ENCODE measurements at places on chromosomes 6 and 20. TPM values are rescaled to one million over a fixed set of nuclear protein-coding genes. Genes with fewer than 3 reads are reported as not detected.
A peak's percentile ranks its signal among the peaks of the same experiment; 100 is the strongest.

The VARS1 gene
- 58.7 TPM for polyA plus RNA-seq

The APCDD1L gene
- polyA plus RNA-seq: 18.7 TPM

The MYCT1 gene
- polyA plus RNA-seq: 18.0 TPM

The FERMT1 gene
- polyA plus RNA-seq: 5.6 TPM

DNA sequence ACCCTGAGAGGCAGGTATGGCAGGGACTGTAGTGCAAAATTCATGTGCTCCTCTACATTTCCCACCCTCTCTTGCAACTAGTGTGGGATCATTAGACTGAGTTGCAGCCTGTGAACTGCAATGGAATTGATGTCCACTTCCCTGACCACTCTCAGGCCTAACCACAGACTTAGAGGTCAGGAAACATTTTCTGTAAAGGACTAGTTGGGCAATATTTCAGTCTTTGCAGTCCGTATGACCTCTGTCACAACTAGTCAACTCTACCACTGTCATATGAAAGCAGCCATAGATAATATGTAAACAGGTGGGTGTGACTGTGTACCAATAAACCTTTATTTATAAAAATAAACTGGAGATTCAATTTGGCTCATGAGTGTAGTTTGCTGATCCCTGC is 134.4 kb upstream of the TOP1 start:
- no peak for DNase-seq

DNA sequence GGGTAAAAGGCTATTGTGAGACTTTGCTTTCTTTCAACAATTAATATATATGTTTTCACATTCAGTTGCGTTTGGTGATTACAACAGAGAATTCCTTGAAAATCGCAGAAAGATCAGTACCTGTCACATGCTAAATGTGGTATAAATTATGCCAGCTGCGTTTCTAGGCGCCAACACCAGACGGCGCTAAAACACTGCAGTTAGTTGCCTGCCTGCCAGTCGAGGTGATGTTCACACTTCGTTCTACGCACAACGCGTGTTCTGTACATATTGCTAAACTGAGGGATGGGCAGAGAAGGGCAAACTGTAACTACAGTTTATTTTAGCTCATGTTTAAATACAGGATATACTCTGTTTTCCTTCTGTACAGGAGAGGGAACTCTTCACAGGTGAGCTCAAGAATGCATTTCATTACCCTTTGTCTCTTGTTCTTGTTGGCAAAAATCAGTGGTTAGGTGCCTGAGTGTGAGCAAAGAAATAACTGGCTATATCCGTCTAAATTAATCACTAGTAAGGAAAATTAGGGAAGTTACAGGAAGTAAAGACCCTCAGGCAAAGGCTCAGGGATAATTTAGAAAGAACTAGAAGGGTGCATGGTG is 100.1 kb upstream of the RGS17 start:
- peak; percentile 14 for DNase-seq

DNA sequence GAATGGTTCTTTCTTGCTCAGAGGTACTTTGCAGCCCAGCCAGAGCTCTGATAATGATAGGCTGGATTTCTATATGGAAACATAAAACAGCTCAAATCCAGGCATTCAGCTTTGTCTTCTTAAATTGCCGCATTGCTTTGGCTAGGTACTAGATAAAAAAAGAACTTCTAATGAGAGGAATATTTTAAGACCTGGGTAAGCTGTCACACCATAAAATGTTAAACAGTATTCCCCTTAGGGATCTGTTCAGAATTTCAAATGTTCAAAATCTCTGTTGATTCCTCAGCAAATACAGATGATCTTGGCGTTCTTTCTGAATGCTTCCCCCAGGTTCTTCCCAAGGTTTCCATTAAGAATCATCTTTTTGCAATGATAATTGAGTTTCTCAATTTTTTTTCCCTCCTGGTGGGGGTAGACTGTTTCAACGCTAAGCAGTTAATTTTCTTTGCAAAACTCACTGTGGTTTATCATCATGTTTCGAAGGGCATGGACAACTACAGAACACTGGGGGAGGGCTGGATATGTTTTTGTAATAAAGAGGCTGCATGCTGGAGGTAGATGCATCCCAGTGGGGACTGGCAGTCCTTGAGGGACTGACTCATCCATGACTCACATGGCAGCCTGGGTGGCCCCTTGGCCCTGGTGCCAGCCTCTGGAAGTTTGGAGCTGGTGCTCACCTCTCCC is 31.0 kb downstream of the TIAM2 start:
- DNase-seq: no peak

GRCh38 chr6:126461045-126461444 is 121.1 kb downstream of the CENPW start:
- DNase-seq: no peak

DNA sequence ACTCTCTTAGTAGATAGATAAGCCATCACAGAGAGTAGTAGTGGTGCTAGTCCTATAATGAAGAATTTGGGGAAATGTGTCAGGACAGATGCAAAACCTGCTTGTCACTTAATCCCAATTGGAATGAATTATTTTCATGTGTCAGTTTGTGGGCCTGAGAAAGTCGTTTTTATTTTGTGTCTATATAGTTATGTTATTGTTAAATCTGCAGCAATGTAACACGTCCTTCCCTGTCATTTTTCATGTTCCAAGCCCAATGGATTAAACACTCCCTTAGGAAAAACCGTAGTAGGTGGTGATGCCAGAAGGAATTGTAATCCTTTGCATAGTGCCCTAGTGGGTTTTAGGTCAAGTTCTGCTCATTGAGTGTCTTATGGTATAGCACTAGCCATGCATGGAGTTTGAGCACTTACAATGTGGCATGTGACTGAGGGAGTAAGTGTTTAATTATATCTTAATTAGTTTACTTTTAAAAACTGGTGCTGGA is 105.9 kb upstream of the PRSS16 start:
- no peak for DNase-seq

- peak; percentile 92 for DNase-seq
Measured at GRCh38 chr6:134178161-134179044, 126.0 kb upstream of the SLC2A12 start.

DNA sequence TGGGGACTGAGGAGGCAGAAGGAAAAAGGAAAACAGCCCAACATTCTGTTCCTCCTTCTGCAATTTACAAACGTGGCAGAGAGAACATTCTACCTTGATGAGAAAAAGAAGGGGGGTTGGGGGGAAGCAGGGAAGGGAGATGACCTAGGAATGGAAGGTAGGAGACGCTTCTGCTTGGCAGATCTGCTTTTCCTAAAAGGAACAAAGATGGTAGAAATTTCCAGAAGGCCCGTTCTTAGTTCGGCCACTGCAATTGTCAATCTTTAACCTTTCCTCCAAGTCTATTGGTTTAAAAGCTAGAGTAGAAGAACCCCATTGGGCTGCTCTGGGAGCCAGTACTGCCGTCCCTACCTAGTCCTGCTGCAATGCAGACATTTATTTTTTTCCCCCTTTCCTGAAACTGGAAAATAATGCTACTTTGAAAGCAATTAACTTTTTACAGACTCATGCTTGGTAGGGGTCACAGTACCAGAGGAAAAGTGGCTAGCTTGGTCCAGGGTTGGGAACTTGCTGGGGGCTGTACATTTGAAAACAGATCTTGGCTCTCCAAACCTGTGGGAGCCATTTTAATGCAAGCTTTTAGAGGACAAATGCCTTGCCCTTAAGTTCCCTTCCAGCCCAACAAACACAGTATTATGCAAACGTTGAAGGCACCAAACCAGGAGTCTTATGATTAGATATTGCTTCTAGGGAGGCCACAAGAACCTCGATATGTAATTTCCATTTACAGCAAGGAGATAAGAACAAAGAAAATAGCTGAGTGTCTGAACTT is 2.6 kb downstream of the ZMYND8 start:
- no peak for DNase-seq

GRCh38 chr20:15927893-15928650 is 645.2 kb downstream of the KIF16B start:
- no peak for DNase-seq

DNA sequence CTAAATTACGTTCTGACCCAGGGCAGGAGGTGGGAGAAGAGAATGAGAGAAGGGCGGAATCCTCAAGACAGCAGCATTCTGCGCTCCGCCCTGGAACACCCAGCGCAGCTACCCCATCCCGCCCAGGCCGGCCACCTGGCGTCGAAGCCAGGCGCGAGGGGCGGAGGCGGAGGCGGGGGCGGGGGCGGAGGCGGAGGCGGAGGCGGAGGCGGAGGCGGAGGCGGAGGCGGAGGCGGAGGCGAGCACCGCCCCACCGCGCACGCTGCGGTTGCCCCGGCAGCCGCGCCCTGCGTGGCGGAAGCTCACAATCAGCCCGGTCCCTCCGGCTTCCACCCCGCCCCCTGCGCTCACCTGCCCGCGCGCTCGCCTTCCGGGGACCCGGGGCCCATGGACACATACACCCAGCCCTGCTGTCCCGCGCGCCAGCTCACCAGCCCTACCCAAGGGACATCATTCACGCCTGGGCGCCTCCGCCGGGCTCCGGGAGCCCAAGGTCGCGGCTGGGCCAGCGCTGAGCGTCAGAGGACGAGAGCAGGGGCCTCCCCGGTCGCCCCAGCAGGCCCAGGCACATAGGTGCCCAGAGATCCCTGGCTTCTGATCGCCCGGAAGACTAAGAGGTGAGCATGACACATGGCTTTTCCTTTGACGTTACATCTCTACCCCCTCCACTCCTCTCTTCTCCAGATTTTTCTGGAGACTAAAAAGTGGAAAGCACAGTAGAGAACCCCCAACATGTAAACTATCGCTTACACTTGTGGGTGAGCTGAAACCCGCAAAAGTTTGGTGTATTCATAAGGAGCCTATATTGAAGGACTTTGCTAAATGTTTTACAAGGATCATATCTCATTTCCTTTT is at the start of gene ANKEF1:
Gene ANKEF1, plus strand, starts transcription at position 271 of the 855 bp plus-strand sequence. CDS start 3,315 bp downstream, outside the sequence.
- DNase-seq: peak; percentile 55

DNA sequence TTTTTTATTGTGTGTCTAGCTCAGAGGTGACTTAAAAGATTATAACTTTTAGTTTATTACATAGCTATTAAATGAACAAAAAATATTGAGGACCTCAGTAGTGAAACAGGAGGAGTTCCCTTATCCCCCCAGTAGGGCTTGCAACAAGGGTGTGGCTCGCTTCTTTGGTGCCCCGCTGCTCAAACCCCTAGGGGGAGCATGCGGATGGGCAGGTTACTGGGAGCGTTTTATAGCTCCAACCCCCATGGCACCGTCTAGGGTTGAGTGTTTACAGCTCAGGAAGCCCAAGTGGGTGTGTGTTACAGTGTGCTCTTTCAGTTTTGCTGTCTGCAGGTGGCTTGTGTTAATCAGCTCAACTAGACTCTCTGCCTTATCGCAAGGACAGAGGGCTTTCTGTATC is 1513.7 kb downstream of the GRIK2 start:
- DNase-seq: no peak

Measured in renal cortex interstitium (tissue), 15 donors.